Kidney epithelial cell (primary cell): ENCODE measurements at places on chromosomes 5 and 9. TPM values are rescaled to one million over a fixed set of nuclear protein-coding genes. Genes with fewer than 3 reads are reported as not detected.

- DNase-seq = no peak
These were observed 140.6 kb downstream of the SEMA5A start for GRCh38 chr5:9405196-9405754.

- DNase-seq = peak; percentile 37
These were observed 2.1 kb upstream of the MLLT3 start for GRCh38 chr9:20624201-20625002.

- DNase-seq = no peak
These were observed 537.8 kb upstream of the BRINP1 start for GRCh38 chr9:119907056-119907455.

- DNase-seq = no peak
These were observed at the start of gene TNFSF15 for GRCh38 chr9:114805670-114806525. Gene TNFSF15, minus strand, starts transcription at chr9:114806039. Its CDS starts 27 bp downstream, at chr9:114806012.

- no peak for DNase-seq
These were observed 111.3 kb upstream of the FST start for GRCh38 chr5:53368966-53369605.

- DNase-seq = peak; percentile 55
These were observed 233.6 kb upstream of the SLC24A2 start for GRCh38 chr9:20022410-20022809.

DNA sequence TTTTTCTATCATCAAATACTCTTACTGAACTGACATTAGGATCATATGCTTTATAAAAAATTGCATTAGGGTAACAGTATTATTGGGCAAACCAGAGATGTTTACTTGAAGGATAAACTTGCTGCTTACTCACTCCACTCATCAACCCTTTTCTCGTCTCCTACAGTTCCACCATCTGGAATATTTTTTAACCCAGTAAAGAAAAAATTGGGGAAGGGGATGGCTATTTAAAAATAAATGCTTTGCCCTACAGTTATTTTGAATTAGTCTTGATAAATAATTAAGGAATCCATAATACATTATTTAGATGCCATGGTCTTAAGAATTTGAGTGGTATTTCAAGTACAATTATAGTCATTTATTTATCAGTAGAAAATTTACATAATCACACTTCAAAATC is 225.8 kb downstream of the MEF2C start:
- no peak for DNase-seq

DNA sequence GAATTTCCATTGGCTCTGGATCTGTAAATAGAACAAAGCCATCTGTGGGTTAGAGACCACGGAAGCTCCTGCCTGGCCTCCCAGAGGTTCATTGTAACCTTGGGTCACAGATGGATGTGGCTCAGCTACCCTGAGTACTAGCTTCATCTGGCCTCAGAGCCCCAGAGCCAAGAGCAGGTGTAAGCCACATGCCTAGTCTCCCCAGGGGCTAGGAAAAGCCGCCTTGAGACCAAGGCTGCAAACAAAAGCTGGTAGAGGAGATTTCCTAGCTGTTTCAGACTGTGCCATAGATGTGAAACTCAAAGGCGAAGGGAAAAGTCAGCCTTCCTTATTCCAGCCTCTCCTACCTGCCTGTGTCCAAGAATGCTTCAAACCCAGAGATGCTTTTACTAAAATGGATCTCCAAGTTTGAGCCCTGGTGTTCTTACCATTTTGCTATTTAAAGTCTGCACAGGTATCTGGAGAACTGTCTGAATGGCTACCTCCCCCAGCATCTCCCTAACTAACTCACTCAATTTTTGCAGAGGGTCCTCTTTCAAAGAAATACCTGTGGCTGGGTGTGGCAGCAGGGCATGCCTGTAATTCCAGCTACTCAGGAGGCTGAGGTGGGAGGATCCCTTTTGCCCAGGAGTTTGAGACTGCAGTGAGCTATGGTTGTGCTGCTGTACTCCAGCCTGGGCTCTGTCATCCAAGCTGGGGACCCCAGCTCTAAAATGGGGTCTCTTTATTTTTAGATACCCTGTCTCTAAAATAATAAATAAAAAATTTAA is 42.3 kb upstream of the MAP1B start:
- no peak for DNase-seq

DNA sequence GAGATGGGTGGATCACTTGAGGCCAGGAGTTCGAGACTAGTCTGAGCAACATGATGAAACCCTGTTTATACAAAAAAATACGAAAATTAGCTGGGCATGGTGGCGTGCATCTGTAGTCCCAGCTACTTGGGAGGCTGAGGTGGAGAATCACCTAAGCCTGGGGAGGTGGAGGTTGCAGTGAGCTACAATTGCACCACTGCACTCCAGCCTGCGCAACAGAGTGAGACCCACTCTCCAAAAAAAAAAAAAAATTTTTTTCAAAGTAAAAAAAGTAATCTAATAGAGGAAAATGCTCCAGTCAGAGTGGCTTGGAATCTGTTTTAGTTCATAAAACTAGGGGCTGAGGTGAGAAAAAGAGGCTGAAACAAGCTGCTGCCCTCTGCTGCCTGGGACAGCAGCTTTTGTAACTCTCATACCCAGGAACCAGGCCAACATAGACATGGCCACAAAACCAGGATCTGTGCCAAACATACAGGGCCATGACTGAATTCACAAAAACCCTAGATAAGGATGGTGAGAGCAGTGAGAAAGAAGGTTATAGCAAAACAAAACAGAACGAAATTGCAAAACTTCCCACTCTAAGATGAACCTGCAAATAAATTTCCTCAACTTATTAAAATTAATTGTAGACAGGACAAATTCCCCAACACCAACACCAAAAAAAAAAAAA is 13.1 kb upstream of the DCAF12 start:
- DNase-seq = peak; percentile 55

- no peak for DNase-seq
These were observed 71.0 kb downstream of the INVS start for GRCh38 chr9:100170085-100170484.

GRCh38 chr9:27599102-27599869 is 26.0 kb upstream of the C9orf72 start:
- no peak for DNase-seq

DNA sequence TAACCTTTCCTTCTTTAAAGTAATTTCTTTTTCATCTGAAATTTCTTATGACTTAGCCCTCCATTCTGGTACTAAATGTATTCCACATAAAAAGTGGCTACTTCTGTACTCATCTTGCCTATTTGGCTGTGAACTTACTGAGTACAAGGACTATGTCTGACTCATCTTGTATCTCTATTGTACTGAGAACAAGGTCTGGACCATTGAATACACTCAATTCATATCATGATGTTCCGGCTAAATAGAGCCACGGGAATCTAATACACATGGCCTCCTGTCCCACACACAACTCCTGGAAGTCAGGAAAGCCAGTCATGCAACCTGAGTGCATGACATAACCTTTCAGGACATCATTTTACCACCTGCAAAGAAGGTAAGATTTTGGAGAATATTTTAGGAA is 203.9 kb downstream of the PLK2 start:
- DNase-seq = no peak

- DNase-seq = no peak
These were observed 733 bp downstream of the ANGPTL2 start for GRCh38 chr9:127121628-127122175.

GRCh38 chr9:126023962-126024361 is 276.8 kb downstream of the PBX3 start:
- DNase-seq = no peak

- no peak for DNase-seq
These were observed 145.9 kb upstream of the GHR start for GRCh38 chr5:42277293-42277692.

DNA sequence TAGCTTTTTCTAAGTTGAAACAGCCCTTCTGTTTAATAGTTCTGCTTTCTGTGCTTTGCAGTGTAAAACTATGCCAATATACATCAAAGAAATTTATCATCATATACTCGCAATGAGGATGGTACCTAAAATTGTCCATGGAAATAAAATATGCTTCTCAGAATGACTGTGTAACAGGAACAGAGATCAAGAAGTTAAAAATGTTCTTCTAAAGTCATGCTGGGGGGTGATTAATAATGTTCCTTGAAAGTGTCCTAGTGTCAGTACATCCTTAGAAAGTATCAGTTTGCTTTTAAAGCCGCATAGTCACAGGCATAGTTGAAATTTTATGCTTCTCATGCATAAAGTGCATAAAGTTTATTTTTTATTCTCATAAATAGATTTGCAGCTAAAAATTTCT is 4.0 kb upstream of the LRRC70 start:
- no peak for DNase-seq

GRCh38 chr9:94511134-94511954 is 43.5 kb upstream of the PCAT7 start:
- DNase-seq = no peak

- no peak for DNase-seq
These were observed 17.0 kb downstream of the DMAC1 start for GRCh38 chr9:7782400-7783120.

GRCh38 chr9:129696944-129697655 is 31.7 kb downstream of the PRRX2 start:
- DNase-seq = no peak

- no peak for DNase-seq
These were observed 38.5 kb upstream of the FRRS1L start for GRCh38 chr9:109205526-109205925.

DNA sequence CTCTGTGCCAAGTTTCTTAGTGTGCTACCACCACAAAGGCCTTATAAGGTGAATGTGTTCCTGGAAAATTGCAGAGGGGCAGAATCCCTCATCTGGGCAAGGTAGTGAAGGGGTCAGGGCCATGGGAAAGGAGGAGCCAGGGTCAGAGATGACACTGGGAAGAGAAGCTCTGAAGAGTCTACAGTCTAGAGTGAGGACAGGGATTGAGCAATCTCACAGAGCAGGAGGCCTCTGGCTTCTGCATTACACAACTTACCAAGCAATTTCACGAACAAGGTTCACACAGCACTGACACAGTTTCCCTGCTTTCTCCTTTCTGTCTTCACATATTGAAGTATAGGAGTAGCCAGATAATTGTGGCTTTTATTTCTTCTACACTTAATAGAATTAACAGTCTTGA is 24.5 kb upstream of the IDNK start:
- DNase-seq = no peak

DNA sequence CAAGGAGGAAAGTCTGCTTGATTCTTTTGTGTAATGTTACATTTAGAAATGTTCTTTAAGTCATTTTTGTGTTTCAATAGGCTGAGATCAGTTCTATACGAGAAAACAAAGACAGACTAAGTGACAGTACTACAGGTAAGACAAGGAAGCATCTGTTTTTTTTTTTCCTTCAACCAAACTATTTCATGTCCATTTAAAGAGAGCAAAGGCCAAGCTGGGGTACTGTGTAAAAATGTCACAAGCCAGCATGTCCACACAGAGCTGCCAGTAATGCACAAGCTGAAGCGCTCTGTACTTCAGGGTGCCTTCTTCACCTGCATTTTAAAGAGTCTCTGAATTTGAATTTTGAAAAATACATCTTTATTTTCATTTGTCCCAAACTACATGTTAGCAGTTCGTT is 20.2 kb upstream of the TTC23L start:
- no peak for DNase-seq

- peak; percentile 51 for DNase-seq
These were observed 39.9 kb upstream of the PAM start for GRCh38 chr5:102715082-102715807.

The SHISAL2B gene
- not detected in 2 replicates for total RNA-seq

The OR1J2 gene
- not detected in 2 replicates for total RNA-seq

The TMC1 gene
- total RNA-seq = not detected in 2 replicates

The C9 gene
- not detected in 2 replicates for total RNA-seq

The COL27A1 gene
- total RNA-seq = 8.2 and 8.4 TPM in 2 replicates

The GPR151 gene
- total RNA-seq = not detected in 2 replicates

The SNCAIP gene
- total RNA-seq = 3.0 and 3.1 TPM in 2 replicates

The SLC27A6 gene
- total RNA-seq = 1.2 and 1.6 TPM in 2 replicates

The SLC36A3 gene
- total RNA-seq = not detected in 2 replicates

The SPAG8 gene
- not detected in 2 replicates for total RNA-seq

The SPATA31C1 gene
- not detected in 2 replicates for total RNA-seq

The MUSK gene
- not detected in 2 replicates for total RNA-seq

The NIM1K gene
- 0.07 and 0.21 TPM in 2 replicates for total RNA-seq

The PTPN3 gene
- 29.6 and 33.6 TPM in 2 replicates for total RNA-seq
